ENCODE measurements at places on chromosomes 2 and 18.
A peak's percentile ranks its signal among the peaks of the same experiment; 100 is the strongest.

DNA sequence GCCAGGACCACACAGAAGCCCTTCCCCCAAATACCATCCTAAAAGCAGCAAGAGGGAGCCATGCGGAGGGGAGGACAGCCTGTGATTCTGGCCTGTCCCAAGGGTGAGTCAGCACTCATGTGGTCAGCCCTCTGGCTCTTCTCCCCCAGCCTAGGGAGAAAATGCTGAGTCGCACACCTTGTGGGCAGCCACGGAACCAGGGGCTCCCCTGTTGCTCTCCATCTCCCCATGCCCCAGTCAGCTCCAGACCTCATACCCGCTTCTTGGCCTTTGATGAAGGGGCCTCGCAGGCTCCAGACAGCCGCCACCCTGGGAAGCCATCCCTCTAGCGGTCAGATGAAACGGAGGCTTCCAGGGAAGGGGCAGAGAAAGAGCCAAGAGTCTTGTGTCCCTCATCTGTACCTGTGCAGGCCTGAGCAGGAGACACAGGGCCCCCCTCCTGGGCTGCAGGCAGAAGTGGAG, 181.3 kb upstream of the SIX2 start:
- DNase-seq = no peak

GRCh38 chr2:71678874-71679273, 225.5 kb downstream of the DYSF start:
- DNase-seq = no peak

DNA sequence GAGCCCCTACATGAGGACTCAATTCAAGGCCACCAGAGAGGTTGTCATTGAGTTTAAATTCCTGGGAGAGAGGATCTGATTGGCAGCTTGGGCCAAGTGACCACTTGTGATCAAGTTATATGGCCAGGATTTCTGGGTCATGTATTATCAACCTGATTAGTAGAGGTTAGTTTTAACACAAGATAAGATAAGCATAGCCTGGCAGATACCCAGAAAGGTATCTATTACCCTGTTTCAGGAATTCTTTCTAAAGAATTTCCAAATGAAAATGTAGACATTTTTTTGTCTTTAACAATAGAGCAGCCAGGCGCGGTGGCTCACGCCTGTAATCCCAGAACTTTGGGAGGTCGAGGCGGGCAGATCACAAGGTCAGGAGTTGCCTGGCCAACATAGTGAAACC, 50.5 kb downstream of the BABAM2 start:
- DNase-seq = no peak

- DNase-seq = no peak
Measured at GRCh38 chr2:154489266-154489858, 209.1 kb upstream of the KCNJ3 start.

DNA sequence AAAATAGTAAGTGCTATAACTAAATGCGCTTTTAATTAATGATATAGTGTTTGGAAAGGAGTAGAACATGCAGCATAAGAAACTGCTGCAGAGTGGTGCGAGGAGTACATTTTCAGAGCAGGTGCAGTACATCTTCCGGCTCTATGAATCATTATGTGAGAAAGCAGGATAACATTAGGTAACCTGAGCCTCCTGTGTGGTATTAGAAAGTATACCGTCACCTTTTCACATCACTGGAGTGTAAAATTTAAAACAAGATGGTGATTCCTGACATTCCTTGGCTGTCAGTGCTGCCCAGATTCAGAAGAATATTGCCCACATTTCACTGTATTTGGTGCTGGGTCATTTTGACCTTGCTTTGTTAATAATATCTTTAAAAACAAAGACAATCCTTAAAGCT, 7.8 kb upstream of the DYNC2LI1 start:
- no peak for DNase-seq

DNA sequence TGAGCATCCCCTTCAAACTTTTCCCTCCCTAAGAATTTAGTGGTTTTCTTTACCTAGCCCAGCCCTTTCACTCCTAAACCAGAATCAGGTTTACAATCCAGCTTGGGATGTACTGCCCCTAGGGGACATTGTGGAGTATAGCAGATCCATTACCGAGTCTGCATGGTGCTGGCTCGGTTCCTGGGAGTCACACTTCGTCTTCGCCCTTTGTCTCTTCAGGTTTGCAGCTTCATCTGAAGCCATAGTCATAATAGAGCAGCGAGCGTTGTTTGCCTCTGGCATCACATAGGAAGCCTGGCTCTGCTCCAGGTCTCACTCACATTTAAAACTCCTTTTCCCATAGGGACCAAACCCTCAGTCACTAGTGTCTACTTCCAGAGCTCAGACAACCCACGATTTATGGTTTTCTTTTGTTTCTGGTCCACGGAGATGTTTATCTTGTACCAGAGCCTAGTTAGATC, 16.8 kb upstream of the LYPD6 start:
- peak; percentile 43 for DNase-seq

DNA sequence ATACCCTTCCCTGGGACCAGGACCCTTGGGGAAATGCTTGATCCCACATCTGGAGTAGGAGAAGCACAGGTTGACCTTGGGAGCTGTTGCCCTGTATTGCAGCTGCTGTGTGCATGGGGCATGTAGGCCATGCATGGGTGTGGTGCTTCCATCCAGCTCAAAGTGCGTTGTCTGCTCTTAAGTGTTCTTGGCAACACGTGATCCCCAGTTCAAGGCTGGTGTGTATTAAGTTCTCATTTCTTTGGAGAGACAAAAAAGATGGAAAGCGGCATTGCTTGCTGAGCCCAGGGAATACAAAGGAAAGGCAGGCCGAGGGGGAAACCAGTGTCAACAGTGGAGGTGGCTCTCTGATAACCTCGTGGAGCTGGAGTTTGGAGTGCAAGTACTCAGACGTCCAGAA, 110.7 kb downstream of the RTP5 start:
- no peak for DNase-seq
